ENCODE measurements at places on chromosomes 1 and 21.

GRCh38 chr1:174090471-174090870 is 68.3 kb upstream of the RC3H1 start:
- DNase-seq: no peak

DNA sequence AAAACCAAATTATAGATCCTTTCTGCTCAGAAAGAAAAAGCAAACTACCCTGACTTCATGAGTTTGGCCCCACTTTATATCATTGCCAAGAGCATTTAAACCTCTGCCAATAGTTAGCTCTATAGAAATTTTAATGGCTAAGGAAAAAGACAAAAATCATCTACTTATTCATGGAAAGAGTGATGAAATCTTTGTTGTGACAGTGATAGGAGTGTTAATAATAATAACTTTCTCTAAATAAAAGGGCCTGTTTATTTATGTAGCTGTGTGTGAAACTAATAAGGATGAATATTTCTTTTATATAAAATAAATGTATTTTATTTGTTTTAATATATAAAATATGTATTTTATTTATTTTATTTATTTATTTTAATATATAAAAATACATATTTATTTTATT is 6.4 kb downstream of the CHODL start:
- DNase-seq: no peak

DNA sequence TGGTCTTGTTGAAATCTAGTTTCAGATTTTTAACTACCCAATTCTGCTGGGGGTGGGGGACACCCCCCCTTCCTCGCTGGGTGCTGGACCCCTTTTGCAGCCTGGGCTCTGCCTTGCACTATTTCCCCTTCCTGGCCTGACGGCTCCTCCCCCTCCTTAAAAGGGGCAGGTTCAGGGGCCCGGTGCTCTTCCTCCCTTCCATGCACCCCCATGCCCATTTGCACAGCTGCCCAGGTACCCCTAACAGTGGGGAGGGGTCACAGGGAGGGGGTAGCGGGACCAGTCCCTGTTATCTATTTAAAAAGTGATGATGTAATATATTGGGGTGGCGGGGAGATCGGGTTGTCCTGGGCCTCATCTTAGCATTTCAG is 15.3 kb downstream of the ZBTB7B start:
- no peak for DNase-seq

DNA sequence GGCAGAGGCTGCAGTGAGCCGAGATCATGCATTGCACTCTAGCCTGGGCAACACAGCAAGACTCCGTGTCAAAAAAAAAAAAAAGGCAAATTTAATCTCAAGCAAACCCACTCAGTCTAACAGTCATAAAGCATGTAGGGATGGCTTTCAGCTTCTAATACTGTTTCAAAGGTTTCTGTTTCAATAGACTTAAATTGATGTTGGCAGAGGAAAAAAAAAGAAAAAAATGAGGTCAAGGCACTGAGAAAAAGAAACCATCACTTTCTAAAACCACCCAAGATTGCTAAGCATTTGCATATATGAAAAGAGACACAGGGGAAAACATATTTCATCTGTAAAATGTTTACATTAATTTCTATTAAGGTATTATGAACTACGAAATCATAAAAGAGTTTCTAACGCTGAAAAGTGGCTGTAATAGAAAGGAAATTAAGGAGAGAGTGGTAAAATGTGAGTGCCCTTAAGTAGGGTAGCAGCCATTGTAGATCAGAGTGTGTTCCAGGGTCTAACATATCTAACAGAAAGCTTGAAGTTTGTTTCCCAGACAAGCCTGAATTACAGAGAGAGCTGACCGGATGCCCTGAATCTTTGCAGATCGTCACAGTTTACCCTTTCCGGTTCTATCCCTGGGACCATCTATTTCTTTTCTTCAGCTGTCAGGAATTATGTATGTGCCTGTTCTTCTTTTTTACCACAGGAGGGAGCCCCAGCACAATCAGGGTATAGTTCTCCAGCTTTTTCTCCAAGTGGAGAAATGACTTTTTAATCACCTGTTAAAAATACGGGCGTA is 70.0 kb downstream of the PLD5 start:
- DNase-seq: no peak

DNA sequence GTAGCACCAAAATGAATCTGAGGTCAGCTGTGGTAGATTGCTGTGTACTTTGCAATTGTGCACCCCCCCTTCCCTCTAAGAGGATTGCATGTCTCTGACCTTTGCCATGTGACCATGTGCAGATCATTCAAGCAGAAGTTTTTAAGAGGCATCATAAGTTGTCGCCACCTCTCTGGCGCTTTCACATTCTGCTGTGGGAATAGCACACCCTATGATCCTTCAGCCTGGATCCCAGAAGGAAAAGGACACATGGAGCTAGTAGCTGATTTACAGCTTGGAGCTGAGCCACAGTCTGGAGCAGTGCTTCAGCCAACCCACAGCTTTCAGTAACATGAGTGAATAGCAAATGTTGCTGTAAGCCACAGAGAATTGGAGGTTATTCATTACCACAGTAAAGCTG is 158.5 kb downstream of the TSEN15 start:
- DNase-seq: no peak

GRCh38 chr1:67300561-67300960 is 7.1 kb upstream of the IL12RB2 start:
- DNase-seq: no peak

- DNase-seq: no peak
Measured at GRCh38 chr1:201461645-201462441, 7.1 kb downstream of the PHLDA3 start.

- DNase-seq: no peak
Measured at GRCh38 chr1:196344453-196344852, 263.8 kb downstream of the KCNT2 start.

DNA sequence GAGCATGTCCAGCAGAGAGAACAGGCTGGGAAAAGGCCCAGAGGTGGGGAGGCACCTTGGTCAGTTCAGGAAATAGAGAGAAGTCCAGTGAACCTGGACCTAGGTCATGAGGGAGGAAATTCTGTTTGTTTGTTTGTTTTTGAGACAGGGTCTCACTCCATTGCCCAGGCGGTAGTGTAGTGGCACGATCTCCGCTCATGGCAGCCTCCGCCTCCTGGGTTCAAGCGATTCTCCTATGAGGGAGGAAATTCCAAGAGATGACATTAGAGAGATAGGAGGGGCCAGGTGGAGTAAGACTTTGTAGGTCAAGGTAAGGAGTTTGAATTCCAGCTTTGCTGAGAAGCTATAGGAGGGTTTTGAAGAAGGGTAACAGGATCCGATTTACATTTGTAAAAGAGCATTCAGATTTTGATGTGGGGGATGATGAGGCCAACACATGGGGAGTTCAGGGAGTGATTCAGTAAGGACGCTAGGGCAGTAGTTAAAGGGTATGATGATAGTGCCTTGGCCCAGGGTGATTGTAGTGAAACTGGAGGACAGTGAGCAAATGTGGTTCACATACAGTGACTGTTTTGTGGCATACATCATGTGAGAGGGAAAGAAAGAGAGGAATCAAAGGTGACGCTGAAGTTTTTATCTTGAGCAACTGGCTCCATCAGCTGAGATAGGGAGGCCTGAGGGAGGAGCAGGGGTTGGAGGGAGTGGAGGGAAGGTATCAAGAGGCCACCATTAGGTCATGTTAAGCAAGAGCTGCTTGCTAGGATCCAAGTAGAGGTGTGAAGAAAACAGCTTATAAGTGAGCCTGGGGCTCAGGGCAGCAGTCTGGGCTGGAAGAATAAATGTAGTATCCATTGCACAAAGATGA is 8.3 kb upstream of the TRABD2B start:
- no peak for DNase-seq

GRCh38 chr1:201882665-201883132 is 6.0 kb upstream of the SHISA4 start:
- no peak for DNase-seq

- no peak for DNase-seq
Measured at GRCh38 chr21:27021046-27021445, 54.2 kb upstream of the ADAMTS5 start.

- no peak for DNase-seq
Measured at GRCh38 chr21:19832551-19832950, 1165.7 kb upstream of the NCAM2 start.

- no peak for DNase-seq
Measured at GRCh38 chr1:30953685-30954084, 45.1 kb upstream of the SDC3 start.

- no peak for DNase-seq
Measured at GRCh38 chr1:153773096-153773921, 1.9 kb upstream of the SLC27A3 start.

DNA sequence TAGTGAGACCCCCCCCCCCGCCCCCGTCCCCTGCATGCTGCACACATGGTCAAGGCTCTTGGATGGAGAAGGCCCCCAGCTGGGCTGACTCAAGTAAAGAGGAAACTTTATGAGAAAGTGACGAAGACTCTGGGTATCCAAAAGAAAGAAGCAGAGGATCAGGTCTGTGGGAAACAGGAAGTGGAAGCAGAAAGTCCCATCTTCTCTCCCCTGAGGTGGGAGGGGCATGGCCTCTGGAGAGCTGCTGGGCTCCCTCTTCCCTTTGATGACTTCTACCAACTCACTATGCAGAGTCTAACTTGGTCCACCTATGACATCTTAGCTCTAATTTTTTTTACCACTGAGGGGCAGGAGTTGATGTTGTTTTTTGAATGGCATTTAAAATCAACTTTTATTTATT is 42.7 kb upstream of the LIN9 start:
- DNase-seq: no peak

Measured in activated T-helper 1 cell treated with Interleukin-2 at 50 U/mL for 16 hours (primary cell).